ENCODE measurements at places on chromosomes 4 and X.

DNA sequence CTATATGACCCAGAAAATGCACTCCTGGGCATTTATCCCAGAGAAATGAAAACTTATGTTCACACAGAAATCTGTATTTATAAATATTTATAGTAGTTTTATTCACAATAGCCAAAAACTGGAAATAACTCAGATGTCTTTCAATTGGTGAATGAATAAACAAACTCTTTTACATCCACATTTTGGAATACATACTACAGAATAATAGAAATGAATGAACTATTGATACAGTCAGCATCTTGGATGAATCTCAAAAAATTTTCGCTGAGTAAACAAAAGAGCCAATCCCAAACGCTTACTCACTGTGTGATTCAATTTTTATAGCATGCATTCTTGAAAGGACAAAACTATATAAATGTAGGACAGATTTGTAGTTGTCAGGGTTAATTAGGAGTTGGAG is 75.1 kb upstream of the HTR2C start:
- DNase-seq: no peak

GRCh38 chr4:81427344-81427821 is 44.3 kb downstream of the RASGEF1B start:
- DNase-seq: no peak

- no peak for DNase-seq
These were observed 6.2 kb upstream of the GSPT2 start for GRCh38 chrX:51737091-51737490.

GRCh38 chr4:10552591-10553280 is 95.5 kb upstream of the ZNF518B start:
- no peak for DNase-seq

GRCh38 chr4:148101790-148102189 is 340.4 kb downstream of the NR3C2 start:
- DNase-seq: no peak

DNA sequence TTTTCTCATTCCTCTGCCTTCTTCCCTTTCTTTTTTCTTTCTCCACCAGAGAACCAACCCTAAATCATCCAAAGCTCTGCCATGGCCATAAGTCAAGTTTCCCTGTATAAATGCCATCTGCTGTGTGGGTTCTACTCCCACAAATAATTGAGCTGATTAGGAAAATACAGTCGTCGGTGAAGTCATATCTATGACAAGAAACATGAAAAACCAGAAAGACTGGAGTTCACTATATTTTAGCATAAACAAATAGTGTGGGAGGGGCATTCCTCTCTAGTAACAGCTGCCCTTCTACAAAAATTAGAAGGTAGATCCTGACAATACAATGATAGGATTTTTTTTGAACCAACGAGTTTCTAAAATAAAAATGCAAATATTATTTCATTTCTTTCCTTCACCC is 48.8 kb downstream of the SPOCK3 start:
- no peak for DNase-seq

Data from sciatic nerve (tissue), 2 donors.